ENCODE measurements at places on chromosomes 2 and 18.

DNA sequence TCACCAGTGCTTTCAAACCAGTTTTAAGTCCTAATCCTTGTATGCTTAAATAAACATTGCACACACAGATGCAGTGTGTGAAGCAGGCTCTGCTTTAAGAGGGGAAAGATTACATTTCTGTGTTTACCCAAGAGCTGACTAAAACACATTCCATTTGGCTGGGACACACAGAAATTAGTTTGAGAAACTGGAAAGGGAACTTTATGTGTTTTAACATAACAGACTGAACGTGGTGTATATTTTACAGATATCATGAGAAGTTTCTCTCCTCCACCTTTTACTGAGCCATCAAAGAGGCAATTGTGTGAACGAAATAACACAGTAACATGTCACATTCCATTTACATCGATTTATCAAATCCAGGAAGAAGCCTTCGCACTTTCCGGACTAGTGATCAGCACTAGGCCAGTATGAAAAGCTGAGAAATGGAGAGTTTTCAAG lies 121.8 kb downstream of the MAIP1 start:
- no peak for DNase-seq

DNA sequence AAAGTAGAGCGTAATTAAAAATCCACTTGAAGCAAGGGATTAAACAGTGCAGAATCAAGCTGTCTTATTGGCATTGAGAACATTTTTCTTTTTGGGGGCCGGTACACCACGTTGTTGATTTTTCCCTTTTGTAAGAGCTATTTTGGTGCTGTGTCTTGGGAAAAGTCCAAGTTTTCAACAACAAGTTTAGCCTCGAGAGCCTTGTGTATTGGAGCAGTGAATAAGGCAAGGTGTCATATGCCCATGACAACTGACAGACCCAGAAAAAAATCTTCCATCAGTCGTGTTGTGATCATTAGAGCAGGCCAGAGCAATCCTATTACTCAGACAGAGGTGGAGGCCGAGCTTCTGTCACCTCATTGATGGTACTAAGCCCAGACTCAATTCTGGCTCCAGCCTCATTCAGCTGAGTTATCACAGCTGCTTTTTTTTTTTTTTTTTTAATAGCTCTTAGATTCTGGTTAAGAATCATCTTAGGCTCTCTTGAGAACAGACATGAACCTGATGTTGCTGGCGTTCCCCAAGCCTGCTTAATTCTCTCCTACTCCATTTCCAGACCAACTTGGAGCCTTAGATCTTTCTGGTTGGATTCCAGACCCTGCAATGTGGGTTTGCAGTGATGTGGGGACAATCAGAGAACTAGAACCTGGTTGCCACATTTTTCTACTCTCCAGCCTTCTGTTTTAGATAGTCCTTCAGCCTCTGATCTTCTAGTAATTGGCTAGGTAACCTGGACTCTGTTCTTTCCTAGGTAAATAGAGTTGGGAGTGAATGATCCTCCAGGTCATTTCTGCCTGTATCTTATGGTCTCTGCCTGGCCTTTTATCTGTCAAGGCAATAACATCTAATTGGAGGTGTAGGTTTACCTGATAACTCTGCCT lies 43.1 kb downstream of the MOGAT1 start:
- no peak for DNase-seq

DNA sequence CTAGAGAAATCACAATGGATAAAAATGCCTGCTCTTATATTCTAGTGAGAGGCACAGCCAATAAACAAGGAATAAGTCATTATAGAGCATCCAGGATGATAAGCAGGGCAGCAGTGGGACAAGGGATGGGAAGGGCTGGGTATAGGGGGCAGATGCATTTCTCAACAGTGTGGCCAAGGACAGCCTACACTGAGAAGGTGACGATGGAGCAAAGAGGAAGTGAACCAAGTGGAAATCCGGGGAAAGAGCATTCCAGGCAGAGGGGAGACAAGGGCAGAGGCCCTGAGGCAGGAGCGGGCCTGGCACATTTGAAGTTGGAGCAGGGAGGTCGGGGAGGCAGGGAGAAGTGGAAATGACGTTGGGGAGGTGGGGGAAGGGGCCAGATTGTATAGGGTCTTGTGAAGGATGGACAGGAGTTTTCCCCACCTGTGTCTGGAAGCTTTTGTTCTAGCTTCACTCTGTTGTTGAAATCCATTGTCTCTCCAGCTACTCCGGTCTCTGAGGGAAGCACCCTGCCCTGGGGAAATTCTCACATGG lies 17.6 kb downstream of the TMEM177 start:
- no peak for DNase-seq

- DNase-seq: no peak
These were observed 183.9 kb upstream of the VRK2 start for GRCh38 chr2:57862727-57863126.

GRCh38 chr2:43841949-43842865 lies 3.4 kb downstream of the ABCG8 start:
- no peak for DNase-seq

- DNase-seq: no peak
These were observed 135.2 kb downstream of the RDH14 start for GRCh38 chr2:18425210-18425703.

GRCh38 chr18:48139431-48140347 lies 209.2 kb upstream of the SMAD2 start:
- no peak for DNase-seq

- DNase-seq: no peak
These were observed 121.3 kb downstream of the FMNL2 start for GRCh38 chr2:152456262-152456661.

- no peak for DNase-seq
These were observed 761.3 kb downstream of the TSN start for GRCh38 chr2:122516775-122517174.

GRCh38 chr2:236340251-236340650 lies 76.0 kb upstream of the ASB18 start:
- DNase-seq: no peak

DNA sequence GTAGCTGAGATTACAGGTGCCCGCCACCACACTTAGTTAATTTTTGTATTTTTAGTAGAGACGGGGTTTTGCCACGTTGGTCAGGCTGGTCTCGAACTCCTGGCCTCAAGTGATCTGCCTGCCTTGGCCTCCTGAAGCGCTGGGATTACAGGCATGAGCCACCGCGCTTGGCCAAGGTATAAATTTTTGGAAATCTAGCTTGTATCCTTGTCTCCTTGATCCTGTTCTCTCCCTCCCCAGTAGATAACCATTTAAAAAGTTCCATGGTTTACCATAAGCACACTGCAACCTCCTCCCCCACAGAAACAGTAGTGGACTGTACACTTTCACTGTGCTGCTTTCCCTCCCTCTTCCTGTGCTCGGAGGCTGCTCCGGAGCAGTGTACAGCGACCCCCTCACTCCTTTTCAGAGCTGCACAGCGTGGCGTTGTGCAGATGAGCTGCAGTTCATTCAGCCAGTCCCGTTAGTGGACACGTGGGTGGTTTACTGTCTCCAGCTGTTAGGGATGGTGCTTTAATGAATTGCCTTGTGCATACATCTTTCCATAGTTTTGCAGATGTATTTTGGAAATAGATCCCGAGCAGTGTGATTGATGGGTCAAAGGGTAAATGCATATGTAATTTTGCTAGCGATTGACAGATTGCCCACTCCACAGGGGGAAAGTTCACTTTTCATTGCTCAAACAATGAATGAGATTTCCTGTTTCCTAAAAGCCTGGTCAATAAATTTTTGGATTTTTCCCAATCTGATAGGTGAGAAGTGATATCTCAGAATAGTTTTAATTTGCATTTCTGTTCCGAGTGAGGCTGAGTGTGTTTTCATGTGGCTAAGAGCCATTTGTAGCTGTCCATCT lies 14.8 kb downstream of the ASB1 start:
- DNase-seq: no peak

DNA sequence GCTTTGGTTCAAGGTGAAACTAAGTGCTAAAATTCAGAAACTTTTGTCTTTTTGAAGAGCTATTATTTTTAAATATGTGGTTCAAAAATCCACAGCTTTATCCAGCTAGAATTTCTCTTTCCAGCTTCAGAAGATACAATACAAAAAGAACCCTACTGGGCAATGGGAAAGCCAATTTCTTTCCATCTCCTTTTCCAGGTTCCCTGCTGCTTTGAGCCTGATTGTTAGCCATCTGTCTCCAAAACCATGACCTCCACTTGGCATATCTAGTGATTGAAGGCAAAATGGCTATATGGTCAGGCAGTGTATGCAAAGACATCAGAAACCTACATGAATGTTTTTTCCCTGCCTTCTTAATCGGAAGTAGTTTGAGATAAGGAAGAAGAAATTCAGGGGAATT lies 134.1 kb downstream of the KCNH7 start:
- no peak for DNase-seq

DNA sequence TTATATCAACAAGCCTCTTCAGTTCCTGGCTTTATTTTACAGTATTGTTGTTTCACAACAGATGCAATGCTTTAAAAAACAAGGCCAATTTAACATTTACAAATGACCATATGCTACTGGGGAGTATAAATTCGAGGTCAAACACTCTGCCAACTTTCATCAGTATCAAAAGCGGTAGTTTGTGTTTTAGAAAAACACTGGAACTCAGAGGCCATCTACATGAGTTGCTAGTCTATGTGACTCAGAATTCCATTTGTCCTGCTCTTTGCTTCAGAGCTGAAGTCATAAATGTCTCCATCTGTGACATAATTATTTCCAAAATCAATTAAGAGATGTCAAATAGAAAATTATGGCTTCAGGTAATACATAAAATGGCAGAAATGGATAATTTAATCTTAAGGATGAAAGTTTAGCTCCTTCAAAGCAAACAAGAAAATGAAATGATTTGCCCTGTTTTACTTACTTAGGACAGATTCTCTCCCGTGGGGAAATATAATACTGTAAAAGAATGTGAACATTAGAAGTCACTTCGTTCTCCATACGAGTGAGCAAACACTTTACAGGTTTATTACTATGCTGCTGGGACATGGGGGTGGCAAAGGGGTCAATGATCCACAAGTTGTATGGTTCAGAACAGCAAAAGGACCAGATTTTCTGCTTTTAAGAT lies 3.7 kb downstream of the MEX3C start:
- no peak for DNase-seq

- DNase-seq: no peak
These were observed 35.1 kb downstream of the ARHGAP25 start for GRCh38 chr2:68769586-68770270.

GRCh38 chr2:103174711-103175110 lies 412.9 kb downstream of the TMEM182 start:
- DNase-seq: no peak

- DNase-seq: no peak
These were observed 231.3 kb downstream of the ZRANB3 start for GRCh38 chr2:135299658-135300244.

- DNase-seq: no peak
These were observed 37.0 kb upstream of the SLC30A6 start for GRCh38 chr2:32128636-32129035.

DNA sequence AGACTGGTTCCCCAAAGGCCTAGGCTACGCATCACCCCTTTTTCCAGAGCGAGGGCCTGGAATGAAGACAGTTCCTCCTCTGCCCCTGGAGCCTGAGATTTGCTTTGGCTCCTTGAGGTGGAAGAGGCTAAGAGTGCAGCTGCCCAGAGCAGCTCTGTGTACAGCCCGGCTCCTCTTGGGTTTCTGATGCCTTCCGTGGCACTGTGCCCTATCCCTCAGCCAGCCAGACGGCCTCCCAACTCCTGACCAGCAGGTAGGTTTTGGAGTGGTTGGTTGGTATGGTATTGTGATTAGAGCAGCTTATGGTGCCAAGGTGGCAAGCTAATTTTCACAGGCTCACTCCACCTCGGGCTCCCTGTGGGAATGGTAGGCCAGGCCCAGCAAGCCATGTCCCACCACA lies 112.2 kb downstream of the TANC1 start:
- DNase-seq: no peak

DNA sequence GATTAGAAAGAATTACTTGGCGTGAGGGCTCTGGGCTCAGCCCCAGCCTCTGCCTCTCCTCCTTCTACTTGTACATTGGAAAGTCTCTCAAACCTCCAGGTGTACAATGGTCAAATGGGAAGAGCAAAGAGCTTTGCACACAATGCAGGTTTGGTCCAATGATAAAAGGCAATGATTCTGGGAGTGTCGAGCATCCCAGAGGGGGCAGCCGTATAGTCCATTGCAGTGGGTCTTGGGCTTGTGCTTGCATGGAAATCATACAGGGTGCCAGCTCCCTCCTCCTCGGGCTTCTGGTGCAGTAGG lies 98.0 kb upstream of the NCK2 start:
- no peak for DNase-seq

- DNase-seq: no peak
These were observed 854.3 kb downstream of the LRRTM4 start for GRCh38 chr2:76667821-76668271.

- no peak for DNase-seq
These were observed 31.0 kb downstream of the GAD1 start for GRCh38 chr2:170847716-170848115.

DNA sequence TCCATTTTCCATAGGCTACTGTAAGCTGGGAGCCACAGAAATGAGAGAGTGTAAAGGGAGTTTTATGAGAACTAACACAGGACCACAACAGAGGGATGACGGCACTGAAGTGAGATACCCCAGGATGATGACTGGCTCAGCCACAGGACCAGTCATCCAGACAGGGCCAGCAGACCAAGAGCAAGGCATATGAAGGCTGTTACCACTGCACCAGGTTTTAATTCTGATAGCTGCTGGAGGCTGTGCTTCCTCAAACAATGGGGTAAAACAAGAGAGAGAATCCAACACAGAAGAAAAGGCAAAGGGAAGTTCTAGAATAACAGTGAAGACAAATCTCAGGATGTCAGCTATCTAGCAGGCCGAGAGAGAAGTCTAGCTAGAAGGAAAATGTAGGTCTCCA lies 94.9 kb downstream of the BCL2 start:
- no peak for DNase-seq

DNA sequence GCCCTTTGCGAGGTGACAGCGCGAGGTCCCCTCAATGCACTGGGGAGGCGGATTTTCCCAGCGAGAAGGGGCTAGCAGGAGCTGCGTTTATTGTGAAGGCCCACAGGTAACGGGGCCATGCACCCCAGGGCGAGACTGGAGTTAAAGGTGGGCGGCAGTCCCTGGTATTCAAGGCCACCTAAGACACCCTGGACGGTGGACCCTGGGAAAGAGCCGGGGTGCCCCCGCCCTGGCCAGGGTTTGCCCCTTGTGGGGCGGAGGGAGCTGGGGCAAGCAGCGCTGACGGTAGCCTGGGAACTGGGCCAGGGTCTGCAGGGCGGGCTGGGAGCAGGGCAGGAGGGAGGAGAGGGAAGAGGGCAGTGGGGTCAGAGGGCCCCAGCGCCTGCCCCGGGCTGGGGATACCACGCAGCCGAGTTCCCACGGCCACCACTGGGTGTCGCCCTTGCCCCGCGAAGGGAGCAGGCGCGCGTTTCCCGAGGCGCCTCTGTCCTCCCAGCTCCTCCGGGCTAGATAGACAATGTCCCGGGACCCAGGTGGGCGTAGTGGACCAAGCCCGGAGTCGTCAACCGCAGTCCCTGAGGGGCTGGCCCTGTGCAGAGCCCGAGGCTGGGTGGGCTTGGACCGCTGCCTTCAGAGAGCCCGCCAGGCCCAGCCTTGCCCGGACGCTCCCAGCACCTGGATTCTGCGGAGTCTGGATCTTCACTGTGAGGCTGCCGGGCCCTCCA lies 80.2 kb downstream of the SMAD4 start:
- DNase-seq: peak; percentile 74

GRCh38 chr2:119429225-119429981 lies 2.3 kb upstream of the TMEM37 start:
- no peak for DNase-seq

GRCh38 chr2:171394164-171394740 lies 39.5 kb downstream of the METTL8 start:
- DNase-seq: no peak

All from activated T-cell treated with anti-CD3 and anti-CD28 coated beads, Interleukin-2, amount 50 U/mL, for 1 hour (primary cell).